ENCODE measurements at places on chromosomes 2 and 18.

- no peak for DNase-seq
These were observed 95.2 kb upstream of the KLF7 start for GRCh38 chr2:207260947-207261346.

DNA sequence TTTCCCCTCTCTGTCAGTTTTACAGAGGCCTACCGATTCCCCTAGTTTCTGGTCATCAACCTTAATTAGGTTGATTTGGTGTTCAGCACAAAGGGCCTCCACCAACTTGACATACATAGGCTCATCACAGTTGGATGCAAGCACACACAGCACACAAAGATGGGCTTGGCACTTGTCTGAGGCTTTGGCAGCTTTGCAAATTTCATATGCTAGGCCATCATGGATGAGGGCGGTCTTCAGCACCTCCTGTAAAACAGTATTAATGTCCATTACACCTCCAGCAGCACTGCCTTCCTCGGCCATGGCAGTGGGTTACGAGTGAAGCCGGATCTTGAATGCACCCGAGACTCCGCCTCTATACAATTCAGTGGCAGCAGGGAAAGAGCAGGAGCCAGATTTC, 56.9 kb downstream of the REL start:
- no peak for DNase-seq

- DNase-seq, result no peak
These were observed 221.0 kb downstream of the CDH20 start for GRCh38 chr18:61554117-61554776.

DNA sequence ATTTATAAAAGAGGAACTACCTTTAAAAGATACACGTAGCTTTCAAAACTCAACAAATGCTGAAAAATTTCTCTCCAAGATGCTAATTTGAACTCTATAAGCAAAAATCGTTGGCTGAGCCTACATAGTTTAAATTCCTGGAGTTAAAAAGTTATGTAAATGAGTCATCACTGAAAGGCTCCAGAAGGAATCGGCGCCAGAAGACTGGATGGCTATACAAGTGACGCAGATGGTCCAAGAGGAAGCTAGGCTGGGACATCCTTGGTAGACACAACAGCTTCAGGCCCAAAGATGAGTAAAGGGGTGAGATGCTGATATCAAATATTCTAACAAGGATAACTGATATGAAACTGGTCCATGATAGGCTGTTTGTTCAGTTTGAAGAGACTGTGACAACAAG, 22.8 kb upstream of the DNAH6 start:
- DNase-seq, result peak; percentile 19

DNA sequence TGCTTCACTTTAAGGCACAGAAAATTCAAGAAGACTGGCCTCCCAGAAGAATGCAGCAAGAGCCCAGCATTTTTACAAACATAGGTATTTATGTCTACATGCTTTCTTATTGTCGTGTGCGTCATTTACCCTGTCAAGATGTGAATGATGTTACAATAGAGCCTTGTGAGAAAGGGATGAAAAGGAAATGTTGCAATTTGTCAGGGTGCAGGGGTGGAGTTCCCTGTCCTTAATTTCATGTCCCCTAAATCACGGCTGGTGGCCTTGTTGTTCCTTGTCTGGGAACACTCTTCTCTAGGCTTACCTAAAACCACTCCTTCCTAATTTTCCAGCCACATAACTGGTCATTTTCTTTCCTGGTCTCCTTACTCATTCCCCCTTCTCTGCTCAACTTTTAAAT, 194.2 kb downstream of the TXNL1 start:
- DNase-seq, result no peak

DNA sequence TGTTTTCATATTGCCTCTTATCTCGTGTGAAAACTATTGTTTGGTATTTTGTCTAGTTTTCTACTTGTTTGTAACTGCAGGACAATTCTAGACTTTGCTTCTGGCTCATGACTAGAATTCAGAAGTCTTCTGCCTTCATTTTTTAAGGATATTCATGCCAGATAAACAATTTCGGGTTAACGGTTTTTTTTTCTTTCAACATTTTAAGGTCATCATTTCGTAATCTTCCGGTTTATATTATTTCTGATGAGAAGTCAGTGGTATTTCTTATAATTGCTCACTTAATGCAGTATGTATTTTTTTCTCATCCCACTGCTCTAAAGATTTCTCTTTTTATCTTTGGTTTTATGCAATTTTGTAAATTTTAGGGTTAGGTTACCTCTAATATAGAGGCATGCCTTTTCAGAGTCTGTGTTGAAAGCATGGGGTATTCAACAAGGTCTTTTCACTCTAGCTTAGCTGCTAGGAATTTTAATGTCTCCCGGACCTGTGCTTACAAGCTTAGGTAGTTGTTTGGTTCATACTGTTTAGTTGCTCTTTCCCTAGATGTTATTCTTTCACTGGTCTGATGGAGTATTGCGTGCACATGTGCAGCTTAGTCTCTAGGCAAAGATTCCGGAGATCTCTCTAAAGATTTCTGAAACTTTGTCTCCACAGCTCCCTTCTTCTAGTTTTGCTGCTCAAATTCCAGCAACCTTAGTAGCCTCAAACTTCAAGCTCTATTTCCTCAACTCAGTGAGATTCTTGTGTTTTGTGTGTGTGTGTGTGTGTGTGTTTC, 198.1 kb downstream of the MCFD2 start:
- peak; percentile 25 for DNase-seq

GRCh38 chr2:11494310-11494709, 28.3 kb upstream of the E2F6 start:
- no peak for DNase-seq

DNA sequence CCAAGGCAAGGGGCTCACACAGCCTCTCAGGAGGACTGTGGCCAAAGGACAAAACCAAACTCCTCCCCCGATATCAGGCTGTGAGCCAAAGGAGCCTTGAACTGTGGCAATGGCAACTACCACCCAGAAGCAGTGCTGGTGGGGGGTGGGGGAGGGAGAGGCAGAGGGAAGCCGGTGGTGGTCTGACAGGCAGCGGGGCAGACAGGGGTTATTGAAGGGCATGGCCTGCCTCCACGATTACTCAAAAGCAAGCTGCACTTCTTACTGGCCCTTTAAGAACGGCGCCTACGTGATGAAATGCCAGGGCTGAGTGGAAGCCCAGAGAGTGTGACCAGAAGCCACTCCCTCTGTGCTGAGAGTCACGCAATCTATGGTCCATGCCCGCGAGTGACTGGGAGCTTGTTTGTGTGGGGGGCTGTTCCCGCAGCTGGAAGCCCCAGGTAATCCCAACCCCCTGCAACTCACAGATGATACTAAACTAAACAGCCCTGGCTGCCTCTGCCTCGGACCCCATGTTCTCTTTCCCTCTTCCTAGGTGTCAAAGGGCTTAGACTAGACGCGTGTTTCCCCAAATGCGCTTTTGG, 128.2 kb upstream of the CXCR4 start:
- peak; percentile 26 for DNase-seq

GRCh38 chr2:22281033-22281432, 1103.9 kb upstream of the KLHL29 start:
- no peak for DNase-seq

DNA sequence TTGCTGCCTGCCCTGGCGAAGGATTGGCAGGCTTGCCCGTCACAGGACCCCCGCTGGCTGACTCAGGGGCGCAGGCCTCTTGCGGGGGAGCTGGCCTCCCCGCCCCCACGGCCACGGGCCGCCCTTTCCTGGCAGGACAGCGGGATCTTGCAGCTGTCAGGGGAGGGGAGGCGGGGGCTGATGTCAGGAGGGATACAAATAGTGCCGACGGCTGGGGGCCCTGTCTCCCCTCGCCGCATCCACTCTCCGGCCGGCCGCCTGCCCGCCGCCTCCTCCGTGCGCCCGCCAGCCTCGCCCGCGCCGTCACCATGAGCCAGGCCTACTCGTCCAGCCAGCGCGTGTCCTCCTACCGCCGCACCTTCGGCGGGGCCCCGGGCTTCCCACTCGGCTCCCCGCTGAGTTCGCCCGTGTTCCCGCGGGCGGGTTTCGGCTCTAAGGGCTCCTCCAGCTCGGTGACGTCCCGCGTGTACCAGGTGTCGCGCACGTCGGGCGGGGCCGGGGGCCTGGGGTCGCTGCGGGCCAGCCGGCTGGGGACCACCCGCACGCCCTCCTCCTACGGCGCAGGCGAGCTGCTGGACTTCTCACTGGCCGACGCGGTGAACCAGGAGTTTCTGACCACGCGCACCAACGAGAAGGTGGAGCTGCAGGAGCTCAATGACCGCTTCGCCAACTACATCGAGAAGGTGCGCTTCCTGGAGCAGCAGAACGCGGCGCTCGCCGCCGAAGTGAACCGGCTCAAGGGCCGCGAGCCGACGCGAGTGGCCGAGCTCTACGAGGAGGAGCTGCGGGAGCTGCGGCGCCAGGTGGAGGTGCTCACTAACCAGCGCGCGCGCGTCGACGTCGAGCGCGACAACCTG, at the start of gene DES:
DES (plus strand) TSS at position 223 of the 857 bp plus-strand sequence; CDS start at position 309, 86 bp downstream.
- DNase-seq, result peak; percentile 42

DNA sequence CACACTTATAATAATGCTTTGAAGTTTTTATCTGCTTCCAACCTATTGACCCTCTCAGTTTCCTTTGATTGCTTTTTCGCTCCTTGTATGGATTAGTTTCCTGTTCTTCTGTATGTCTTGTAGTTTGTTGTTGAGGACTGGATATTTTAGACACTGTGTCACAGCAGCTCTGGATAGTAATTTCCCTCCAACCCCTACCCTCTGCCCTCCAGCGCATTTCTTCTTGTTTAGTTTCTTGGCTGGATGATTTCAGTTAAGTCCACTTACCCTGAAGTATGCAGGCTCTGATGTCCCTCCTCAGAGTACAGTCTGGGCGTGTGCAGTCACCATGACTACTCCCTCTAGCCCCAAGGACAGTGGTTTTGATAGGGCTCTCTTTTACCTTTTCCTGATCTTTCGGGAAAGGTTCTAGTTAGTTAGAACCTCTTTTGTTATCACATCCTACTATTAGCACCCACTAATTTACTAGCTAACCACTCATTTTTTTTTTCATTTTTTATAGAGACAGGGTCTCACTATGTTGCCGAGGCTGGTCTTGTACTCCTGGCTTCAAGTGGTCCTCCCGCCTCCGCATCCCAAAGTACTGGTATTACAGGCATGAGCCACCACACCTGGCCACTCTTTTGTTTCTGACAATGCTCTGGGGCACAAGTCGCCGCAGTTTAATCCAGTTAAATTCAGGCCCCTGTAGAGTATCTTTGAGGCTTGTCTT, 16.3 kb upstream of the LYG1 start:
- DNase-seq, result no peak

DNA sequence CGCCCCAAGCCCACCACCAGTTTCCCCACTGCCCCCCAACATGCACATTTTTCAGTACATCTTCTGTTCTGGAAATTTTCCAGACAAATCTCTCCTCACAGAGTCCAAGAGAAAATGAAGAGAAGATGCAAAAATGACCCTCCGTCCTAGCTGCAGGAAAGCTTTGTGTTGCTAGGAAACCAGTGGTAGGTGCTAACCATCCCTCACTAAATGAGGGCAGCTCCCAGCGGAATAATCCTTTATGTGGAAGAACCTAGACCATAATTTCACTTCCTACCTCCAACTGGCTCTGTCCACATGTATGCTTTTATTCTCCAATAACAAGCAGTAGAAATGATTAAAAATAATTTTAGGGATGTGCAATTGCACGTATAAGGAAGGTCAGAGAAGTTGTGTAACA, 311.9 kb upstream of the EPHA4 start:
- no peak for DNase-seq

- no peak for DNase-seq
These were observed 244.7 kb downstream of the HRH4 start for GRCh38 chr18:24704946-24705630.

- no peak for DNase-seq
These were observed 29.8 kb downstream of the LTBP1 start for GRCh38 chr2:32976409-32977063.

- DNase-seq, result no peak
These were observed 275.9 kb downstream of the DCC start for GRCh38 chr18:52615943-52616342.

DNA sequence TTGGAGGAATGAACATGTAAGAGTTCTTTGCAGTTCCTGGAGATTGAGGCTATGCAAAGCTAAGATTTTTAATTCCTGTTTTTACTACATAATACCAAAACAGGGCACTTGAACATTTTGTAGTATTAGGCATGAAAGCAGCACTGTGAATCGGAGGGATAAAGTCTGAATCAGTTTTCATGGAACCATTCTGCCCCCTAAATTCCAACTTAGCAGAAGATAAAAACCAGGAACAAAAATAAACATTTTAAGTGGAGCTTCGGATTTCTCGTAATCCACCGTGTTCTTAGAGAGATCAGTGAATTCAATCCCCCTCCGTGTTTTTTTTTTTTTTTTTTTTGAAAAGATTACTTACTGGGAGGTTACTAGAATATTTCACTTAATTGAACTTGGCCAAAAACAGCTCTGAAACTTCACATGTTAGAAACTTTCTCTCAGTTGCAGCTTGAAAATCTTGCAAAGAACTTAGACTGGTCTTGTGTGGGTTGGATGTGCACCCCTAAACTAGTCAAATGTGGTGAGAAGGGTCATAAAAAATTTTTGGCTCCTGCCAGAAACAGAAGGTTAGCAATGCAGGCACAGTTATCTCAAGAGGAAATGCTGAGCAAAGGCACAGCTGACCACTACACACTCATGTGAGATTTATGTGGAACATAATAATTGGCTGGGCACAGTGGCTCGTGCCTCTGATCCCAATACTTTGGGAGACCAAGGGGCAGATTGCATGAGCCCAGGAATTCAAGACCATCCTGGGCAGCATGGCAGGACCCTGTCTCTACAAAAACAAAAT, 145.4 kb upstream of the RNF152 start:
- DNase-seq, result no peak

DNA sequence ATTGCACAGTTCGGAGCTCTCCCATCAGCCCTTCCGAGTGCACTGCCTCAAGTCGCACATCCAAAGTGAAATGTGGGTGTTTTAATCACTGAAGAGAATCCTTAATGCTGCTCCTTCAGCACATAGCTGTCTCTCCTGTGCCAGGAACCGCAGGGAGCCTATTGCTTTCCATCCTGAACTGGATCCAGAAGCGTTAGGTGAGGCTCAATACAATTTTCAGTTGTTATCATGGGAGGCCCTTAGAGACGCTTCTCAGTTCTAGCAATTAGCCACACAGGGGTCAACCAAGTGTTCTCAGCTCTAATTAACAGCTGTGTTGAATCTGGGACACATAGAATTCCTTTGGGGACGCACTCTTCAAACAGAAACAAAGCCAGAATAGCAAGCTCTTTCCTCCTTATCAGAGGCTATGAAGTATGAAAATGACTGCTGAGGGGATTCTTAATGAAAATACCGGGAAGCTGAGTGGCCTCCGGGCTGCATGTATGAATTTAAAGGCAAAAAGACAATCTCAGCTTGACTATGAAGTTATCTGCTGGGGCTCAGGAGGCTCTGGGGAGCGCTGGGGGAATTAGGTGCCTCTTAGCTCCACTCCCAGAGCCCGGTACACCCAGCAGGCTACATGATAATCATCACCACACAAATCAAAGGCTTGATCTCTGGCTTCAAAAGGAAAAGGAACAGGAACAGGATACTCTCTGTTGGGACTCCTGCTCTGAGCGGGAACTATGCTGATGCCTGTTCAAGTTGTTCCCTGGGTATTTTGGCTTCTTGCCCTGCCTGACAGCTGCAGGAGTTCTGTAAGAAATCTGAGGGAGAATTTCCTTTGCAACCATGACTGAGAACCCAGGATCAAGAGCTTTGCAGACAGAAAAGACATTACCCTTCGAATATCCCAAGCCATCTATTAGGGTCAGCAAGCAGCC, 55.4 kb upstream of the NCOA1 start:
- peak; percentile 44 for DNase-seq
